ENCODE measurements at places on chromosomes 3 and 15.

- H3K36me3 ChIP-seq = peaks cover 5% of the 10 kb centered on the region
- no peaks in the 10 kb centered on the region for H3K27me3 ChIP-seq
- DNase-seq = no peak
- H3K27ac ChIP-seq = no peak overlapping the region
- peaks cover 2% of the 10 kb centered on the region for H3K4me1 ChIP-seq
Observed at GRCh38 chr15:67594770-67595169, 52.3 kb downstream of the MAP2K5 start.

DNA sequence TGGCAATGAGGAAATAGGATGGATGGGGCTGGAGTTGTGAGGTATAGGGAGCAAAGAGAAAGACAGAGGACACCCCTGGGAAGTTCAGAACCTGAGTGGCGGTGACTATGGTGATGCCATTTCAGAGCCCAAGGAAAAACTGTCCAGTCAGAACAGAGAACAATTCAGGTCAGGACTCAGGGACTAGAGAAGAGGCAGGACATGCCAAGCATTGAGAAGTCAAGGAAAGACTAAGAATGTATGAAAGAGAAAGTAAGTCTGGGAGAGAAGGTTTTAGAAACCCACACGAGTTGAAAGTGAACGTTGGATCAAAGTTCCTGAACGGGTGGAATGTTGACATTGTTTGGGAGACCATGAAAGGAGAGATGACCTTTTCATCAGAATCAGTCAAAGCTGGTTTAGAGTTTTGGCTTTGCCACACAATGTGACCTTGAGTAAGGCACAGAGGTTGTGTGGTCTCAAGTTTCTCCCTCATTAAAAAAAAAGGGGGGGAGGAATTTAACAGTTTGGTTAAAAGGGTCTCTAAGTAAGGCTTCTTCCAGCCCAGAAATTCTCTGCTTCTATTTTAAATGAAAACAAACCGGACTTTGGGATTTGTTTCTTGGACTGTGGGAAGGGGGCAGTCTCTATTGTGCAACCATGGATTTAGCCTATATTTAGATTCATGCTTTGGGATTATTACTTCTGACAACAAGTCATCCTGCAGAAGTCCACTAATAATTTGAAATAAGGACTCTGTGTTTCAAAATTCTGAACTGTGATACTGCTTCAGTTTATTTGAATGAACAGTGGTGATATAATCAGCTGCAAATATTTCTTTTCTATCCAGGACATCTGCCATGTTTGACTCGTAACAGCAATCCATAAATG is 315.9 kb upstream of the TBL1XR1 start:
- peaks cover 16% of the 10 kb centered on the region for H3K4me1 ChIP-seq
- no peaks in the 10 kb centered on the region for H3K36me3 ChIP-seq
- H3K27me3 ChIP-seq = no peaks in the 10 kb centered on the region
- H3K27ac ChIP-seq = no peak overlapping the region
- DNase-seq = no peak

DNA sequence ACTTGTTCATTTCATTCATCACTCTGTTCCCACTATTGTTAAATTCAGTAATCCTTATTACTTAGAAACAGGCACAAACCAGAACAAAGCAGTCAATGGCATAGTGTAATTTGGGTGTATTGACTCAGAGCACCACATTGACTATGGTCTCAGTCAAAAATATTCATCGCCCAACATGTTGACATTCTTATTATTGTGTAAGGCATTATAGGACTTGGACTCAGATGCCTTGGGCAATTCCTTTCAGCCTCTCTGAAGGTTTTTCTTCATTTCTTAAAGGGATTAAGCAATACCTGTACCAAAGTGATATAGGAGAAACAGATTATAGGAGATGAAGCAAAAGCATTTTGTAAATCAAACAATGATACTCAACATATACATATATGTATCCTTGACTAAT is 114.7 kb upstream of the BHLHE40 start:
- H3K27ac ChIP-seq = no peak overlapping the region
- no peak overlapping the region for H3K4me3 ChIP-seq

GRCh38 chr3:116096631-116097030 is 348.7 kb downstream of the LSAMP start:
- no peaks in the 10 kb centered on the region for H3K4me1 ChIP-seq
- H3K27ac ChIP-seq = no peak overlapping the region
- no peaks in the 10 kb centered on the region for H3K27me3 ChIP-seq
- no peak overlapping the region for H3K4me3 ChIP-seq
- DNase-seq = no peak
- no peaks in the 10 kb centered on the region for H3K36me3 ChIP-seq

DNA sequence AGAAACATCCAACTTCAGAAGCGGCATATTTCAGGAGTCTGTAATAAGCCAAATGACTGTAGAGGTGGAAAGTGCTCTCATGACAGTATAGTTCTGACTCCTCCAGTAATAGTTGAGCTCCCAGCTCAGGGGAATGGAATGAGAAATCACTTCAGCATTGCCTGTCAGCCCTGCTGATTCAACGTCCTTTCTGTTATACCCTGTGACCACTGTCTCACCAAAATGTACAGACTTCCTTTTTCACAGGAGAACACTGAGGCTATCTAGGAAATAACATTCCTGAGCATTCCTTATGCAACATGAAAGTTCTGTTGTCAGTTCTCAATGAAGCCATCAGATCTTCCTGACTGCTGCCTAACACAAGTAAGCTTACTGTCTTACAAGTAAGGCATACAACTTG is 284.5 kb upstream of the MME start:
- no peak for DNase-seq
- no peak overlapping the region for H3K4me3 ChIP-seq
- H3K27me3 ChIP-seq = no peaks in the 10 kb centered on the region
- H3K27ac ChIP-seq = no peak overlapping the region

GRCh38 chr3:156633335-156633734 is 41.1 kb upstream of the TIPARP start:
- no peaks in the 10 kb centered on the region for H3K36me3 ChIP-seq
- H3K4me3 ChIP-seq = no peak overlapping the region
- no peaks in the 10 kb centered on the region for H3K27me3 ChIP-seq
- H3K27ac ChIP-seq = no peak overlapping the region
- H3K4me1 ChIP-seq = peaks cover 6% of the 10 kb centered on the region

DNA sequence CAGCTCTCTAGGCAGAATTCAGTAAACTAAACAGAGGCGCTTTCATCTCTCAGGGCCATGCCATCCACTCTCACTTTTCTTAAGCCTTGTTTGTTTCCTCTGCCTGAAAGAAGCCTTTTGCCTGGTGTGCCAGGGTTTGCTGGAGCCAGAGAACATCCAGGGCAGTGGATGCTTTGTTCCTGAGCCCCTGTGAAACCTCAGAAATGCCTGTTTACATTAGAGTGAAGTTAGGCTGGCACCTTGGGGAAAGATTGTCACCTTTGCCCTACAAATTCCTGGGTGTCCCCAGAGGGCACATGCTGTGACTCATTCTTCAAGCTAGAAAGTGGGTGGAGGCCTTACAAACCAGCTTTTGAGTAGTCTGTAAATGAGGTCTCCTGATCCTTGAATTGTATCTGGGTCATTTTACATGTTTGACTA is 10.7 kb upstream of the TRAK1 start:
- no peak for DNase-seq
- H3K36me3 ChIP-seq = no peaks in the 10 kb centered on the region
- no peak overlapping the region for H3K4me3 ChIP-seq
- peaks cover 2% of the 10 kb centered on the region for H3K4me1 ChIP-seq

DNA sequence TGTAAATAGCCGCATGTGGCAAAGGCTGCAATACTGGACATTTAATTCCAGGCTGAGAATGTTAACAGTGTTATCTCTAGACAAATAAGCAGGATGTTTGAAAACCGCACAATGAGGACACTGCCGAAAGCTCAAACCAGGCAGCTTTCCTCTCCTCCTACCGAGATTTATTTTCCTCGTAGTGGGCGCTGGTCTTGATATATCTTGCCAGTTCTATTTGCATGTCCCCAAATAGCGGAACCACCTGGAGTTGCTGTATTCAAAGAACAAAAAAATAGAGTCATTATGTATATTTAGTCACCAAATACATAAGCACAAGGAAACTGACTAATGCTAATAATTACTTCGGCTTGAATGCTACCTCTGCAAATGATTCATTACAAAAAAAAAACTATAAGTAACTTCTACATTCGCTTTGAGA is 46.5 kb downstream of the CYFIP1 start:
- H3K4me3 ChIP-seq = no peak overlapping the region
- no peaks in the 10 kb centered on the region for H3K27me3 ChIP-seq
- peaks cover 79% of the 10 kb centered on the region for H3K36me3 ChIP-seq

- peaks cover 5% of the 10 kb centered on the region for H3K4me1 ChIP-seq
- H3K27ac ChIP-seq = no peak overlapping the region
- H3K4me3 ChIP-seq = no peak overlapping the region
- DNase-seq = no peak
- no peaks in the 10 kb centered on the region for H3K27me3 ChIP-seq
- H3K36me3 ChIP-seq = peaks cover 49% of the 10 kb centered on the region
Observed at GRCh38 chr3:63914312-63914711, 2.1 kb upstream of the SCAANT1 start.

DNA sequence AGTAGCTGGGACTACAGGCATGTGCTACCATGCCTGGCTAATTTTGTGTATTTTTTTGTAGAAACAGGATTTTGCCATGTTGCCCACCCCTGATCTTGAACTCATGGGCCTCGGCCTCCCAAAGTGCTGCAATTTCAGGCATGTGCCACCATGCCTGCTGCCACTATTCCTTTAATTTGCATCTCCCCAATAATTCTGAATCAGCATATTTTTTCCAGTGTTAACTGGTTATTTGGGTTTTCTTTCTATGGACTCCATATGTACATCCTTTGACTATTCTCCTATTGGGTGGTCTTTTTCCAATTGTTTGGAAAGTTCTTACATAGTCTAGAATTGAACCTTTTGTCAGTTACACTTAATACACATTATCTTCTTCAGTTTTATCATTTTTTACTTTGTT is 28.1 kb downstream of the HLTF start:
- H3K4me3 ChIP-seq = no peak overlapping the region
- no peak for DNase-seq
- peaks cover 3% of the 10 kb centered on the region for H3K36me3 ChIP-seq
- no peaks in the 10 kb centered on the region for H3K27me3 ChIP-seq
- no peak overlapping the region for H3K27ac ChIP-seq
- no peaks in the 10 kb centered on the region for H3K4me1 ChIP-seq

DNA sequence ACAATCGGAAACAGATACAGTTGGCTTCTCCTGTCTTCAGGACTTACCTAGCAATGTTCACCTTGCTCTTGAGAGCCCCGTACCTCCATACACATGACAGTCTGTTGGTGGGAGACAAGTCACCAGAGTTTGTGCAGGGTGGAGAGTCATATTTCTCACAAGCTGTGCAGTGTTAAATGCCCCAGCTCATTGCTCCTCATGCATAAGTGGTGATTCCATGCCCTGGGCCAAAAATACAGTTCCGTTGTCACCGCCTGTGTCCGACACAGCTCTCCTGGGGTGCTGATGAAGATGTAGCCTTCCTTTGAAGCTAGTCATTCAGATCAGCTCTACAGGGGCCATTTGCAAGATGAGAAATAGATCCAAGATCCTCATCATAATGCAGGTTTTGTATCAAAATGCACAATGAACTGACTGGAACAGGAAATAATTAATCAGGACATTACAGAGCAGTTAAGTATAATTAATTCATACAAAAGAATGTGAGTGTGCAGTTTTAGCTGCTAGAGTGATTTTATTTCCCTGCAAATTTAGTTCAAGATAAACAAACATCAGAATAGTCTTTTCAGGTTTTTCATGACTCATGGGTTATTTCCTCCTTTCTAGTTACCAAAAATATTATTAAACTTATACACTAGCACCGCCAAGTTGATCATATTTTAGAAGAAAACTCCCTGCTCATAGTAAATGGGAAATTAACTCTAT is 66.5 kb downstream of the CD47 start:
- no peak overlapping the region for H3K27ac ChIP-seq
- peaks cover 2% of the 10 kb centered on the region for H3K4me1 ChIP-seq
- peaks cover 10% of the 10 kb centered on the region for H3K27me3 ChIP-seq
- H3K36me3 ChIP-seq = no peaks in the 10 kb centered on the region
- no peak overlapping the region for H3K4me3 ChIP-seq
- no peak for DNase-seq

- no peaks in the 10 kb centered on the region for H3K4me1 ChIP-seq
- H3K4me3 ChIP-seq = no peak overlapping the region
- no peaks in the 10 kb centered on the region for H3K27me3 ChIP-seq
- no peak overlapping the region for H3K27ac ChIP-seq
Observed at GRCh38 chr3:174869448-174869847, 10.3 kb downstream of the NAALADL2 start.

- H3K36me3 ChIP-seq = no peaks in the 10 kb centered on the region
- no peaks in the 10 kb centered on the region for H3K27me3 ChIP-seq
- H3K4me3 ChIP-seq = no peak overlapping the region
- no peak for DNase-seq
Observed at GRCh38 chr3:155748611-155749365, 3.9 kb upstream of the PLCH1 start.

- no peaks in the 10 kb centered on the region for H3K36me3 ChIP-seq
- DNase-seq = no peak
- H3K4me3 ChIP-seq = no peak overlapping the region
- H3K27ac ChIP-seq = no peak overlapping the region
- H3K4me1 ChIP-seq = peaks cover 29% of the 10 kb centered on the region
- H3K27me3 ChIP-seq = no peaks in the 10 kb centered on the region
Observed at GRCh38 chr3:177449360-177450006, 252.2 kb upstream of the TBL1XR1 start.

DNA sequence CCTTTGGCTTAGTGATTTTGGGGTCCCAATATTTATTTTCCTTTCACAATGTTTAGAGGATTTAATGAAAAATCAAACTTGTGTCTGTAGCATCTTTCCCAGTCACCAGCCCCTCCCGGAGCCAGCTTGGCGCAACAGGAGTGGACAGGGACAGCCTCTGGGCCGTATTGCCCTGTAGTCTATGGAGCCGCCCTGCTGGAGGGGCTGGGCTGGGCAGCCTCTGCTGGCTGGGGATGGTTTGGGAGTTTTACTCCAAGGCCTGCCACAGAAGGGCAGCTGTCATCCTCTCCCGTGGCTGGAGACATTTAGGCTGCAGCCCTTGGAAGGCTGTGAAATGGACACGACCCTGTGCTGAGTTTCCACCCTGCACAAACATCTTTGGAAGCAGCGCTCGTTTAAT is 89.4 kb upstream of the RGMA start:
- H3K27ac ChIP-seq = no peak overlapping the region
- no peak for DNase-seq

GRCh38 chr15:52213206-52213605 is 22.0 kb upstream of the GNB5 start:
- H3K27ac ChIP-seq = no peak overlapping the region
- no peak for DNase-seq
- peaks cover 2% of the 10 kb centered on the region for H3K27me3 ChIP-seq
- peaks cover 32% of the 10 kb centered on the region for H3K36me3 ChIP-seq

DNA sequence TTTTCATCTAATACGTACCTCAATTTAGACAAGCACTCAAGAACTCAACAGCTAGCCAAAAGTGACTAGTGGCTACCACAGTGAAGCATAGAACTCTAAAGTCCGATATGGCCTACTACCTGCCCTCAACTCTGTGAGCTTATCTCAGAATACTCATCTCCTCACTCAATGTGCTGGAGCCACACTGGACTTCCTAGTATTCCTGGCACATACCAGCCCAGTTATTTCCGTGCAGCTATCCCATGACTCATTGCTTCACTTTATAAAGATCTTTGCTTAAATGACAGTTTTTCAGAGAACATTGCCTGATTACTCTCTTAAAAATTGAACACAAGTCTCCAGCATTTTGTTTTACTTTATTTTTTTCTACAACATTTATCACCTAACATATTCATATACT is 524.7 kb downstream of the PYDC2 start:
- no peak overlapping the region for H3K27ac ChIP-seq
- no peaks in the 10 kb centered on the region for H3K27me3 ChIP-seq

All from neuronal stem cell (in vitro differentiated cells).